ENCODE measurements at places on chromosomes 3 and 15.

- DNase-seq, result no peak
Measured at GRCh38 chr3:21795921-21796320, 44.9 kb upstream of the ZNF385D start.

GRCh38 chr15:77031376-77032050 is 36.6 kb downstream of the PSTPIP1 start:
- peak; percentile 58 for DNase-seq

DNA sequence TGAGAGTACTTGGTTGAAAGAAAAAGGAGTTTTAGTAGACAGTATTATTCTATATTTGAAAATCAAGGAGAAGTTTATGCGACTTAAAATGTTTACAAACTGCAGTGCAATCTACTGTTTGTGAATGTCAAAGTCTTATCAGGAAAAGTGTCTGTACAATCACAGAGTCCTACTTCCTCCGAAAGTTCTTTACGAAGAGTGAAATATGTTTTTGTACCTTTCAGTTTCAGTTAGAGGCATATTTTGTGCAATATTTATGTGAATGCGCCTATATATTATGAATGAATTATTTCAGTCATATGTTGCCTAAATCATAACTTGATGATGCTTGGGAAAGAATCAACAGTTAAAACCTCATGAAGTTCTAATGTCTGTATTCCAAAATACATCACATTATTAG is 31.5 kb downstream of the NGRN start:
- DNase-seq, result no peak

DNA sequence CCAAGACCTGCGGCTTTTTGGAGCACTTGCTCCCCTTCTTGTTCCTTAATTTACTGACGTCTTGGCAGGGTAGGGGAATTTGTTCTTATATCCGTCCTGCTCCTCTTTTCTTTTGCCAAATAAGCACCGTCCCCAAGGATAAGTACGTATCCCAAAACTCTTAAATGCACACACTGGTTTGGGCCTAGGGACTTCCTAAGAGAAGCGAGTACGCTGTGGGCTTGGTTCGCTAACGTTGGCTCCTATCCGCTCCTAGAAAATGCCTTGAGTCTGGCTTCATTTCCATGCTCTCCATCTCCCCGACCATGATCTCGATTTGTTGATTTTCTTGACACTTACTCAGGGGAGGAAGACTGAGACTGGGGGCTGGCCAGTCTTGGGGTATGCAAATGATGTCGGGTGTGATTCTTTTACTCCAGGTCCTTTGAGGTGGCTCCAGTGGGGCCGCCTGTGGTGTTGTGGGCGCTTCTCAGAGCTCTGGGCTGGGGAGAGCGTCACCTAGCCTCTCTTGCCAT is 1.3 kb downstream of the MYRIP start:
- DNase-seq, result no peak

DNA sequence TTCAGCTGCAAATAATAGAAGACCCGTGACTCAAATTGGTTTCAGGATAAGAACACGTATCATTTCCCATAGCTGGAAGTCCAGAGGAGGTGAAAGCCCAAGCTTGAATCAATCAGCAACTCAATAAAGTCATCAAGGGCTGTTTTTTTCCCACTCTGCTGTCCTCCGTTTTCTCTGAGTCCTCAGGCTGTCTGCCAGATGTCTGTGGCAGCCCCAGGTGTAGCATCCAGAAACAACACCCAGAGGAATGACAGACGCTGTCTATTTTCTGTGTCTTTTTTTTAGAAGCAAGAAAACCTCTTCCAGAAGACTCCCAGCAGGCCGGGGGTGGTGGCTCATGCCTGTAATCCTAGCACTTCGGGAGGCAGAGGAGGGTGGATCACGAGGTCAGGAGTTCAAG is 204.4 kb downstream of the FAM43A start:
- no peak for DNase-seq

DNA sequence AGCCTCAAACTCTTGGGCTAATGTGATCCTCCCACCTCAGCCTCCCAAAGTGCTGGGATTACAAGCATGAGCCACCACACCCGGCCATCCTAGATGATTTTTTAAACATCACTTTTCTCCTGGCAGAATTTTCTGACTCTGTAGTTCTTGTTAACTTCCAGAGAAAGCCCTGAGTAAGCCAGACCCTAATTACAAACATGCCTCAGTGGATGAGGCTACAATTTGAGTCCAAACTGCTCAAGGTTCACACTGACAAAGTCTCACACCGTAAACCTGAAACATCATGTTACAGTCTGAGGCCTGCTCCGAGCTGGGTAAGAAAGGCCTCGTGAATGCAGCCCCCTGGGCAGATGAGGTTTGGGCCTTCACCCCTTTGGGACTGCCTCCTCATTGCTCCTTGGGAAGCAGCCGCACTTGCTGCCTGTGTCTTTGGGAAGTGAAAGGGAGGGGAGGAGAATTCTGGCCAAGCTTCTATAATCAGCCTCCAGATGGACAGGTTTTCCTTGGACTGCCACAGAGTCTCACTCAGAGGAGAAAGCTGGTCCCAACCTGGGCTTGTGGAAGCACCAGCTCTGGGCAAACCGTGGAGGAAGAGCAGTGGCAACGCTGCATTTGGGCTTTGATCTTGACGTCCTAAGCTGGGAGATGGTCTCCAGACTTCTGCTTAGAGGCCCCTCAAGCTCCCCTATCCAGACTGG is 46.0 kb downstream of the CA12 start:
- no peak for DNase-seq

- no peak for DNase-seq
Measured at GRCh38 chr15:59438625-59439290, 772 bp downstream of the FAM81A start.
